ENCODE measurements at places on chromosomes 4 and X. TPM values are rescaled to one million over a fixed set of nuclear protein-coding genes. Genes with fewer than 3 reads are reported as not detected.
A peak's percentile ranks its signal among the peaks of the same experiment; 100 is the strongest.

RBM46 gene
- 0.08 TPM for polyA plus RNA-seq

NUDT11 gene
- polyA plus RNA-seq = 15.6 TPM

XKRX gene
- 0.23 TPM for polyA plus RNA-seq

G6PD gene
- polyA plus RNA-seq = 37.7 TPM

IL9R gene
- polyA plus RNA-seq = 0.10 TPM

ASB11 gene
- polyA plus RNA-seq = not detected

PABPC4L gene
- 11.9 TPM for polyA plus RNA-seq

INTU gene
- polyA plus RNA-seq = 25.3 TPM

OPN1LW gene
- not detected for polyA plus RNA-seq

FAM200B gene
- polyA plus RNA-seq = 71.6 TPM

XG gene
- 0.16 TPM for polyA plus RNA-seq

RADX gene
- polyA plus RNA-seq = 5.1 TPM

GAGE2A gene
- polyA plus RNA-seq = not detected

TCEAL2 gene
- polyA plus RNA-seq = 26.0 TPM

DNA sequence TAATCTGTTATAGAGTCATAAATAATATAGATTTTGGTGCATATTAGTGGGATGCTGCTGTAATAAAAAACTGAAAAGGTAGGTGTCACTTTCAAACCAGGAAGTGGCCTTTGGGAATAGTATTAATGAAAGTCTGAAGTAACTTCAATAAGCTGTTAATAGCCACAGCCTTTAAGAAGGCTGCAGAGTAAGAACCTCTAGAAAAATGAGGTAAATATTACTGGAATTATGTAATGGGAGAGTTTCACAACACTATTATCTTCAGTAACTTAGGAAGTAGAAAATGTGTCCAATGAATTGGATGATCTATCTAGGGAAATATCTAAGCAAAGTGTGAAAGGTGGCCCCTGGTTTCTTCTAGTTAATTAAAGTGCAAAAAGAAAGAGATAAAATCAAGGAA lies 104.7 kb downstream of the NCAPG start:
- DNase-seq = no peak

DNA sequence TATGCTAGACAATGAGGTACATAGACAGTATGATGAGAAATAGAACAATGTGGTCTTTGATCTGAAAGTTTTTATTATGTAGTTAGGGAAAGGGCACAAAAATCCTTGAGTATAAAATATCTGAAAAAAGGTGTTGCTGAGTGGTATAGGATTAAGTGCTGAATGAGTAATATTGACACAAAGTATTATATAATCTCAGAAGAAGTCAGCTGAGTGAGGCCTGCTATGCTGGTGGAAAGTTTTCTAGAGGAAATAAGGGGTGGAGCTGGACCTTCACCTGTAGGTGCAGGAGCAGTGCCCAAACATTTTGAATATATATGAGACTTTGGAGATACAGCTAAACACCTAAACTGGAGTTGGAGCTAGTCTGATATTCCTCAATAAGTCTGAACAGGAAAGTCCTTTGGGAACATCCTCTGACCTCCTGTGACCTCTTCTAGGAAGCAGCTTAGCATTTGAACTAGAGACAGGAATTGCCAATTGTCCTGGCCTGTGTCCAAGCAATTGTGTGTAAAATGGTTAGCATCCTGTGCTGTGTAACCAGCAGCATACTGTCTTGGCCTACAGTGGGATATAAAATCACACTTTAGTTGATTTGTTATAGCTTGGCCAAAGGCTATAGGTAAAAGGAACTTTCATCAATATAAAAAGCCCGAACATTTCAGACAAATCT lies 285.3 kb downstream of the ANKRD50 start:
- no peak for DNase-seq

DNA sequence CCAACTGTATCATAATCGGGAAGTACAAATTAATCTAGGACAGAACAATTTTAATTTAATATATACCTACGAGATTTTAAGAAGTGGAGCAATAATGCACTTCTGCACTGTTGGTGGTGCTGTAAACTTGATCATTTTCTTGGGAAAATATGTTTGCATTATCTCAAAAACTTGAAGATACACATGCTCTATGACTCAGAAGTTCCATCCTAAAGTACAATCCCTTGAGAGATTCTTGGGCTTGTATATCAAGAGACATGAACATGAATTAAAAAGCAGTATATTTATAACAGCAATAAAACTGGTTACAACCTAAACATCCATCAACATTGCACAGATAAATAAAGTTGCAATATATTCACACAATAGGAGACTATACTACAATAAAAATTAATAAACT lies 168.8 kb downstream of the CLCN4 start:
- DNase-seq = no peak

- DNase-seq = no peak
These were observed 91.2 kb upstream of the SOD3 start for GRCh38 chr4:24704149-24704548.

DNA sequence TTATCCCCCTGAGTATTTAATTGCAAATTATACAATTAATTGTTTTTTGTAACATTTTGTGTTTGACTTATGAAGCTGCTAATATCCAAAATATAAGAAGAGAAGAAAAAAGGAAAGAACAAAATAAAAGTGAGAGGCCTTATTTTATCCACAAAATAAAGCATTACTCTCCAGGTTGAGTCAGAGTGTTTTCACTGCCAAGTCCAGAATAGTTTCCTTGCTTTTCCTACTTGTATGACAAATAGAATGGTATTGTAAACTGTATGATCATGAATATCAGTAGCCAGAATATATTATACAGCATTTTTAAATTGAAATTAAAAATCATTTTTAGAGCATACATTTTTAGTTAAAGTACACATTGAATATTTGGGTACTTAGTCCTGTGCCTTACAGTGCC lies 237.8 kb downstream of the NDST4 start:
- DNase-seq = no peak

DNA sequence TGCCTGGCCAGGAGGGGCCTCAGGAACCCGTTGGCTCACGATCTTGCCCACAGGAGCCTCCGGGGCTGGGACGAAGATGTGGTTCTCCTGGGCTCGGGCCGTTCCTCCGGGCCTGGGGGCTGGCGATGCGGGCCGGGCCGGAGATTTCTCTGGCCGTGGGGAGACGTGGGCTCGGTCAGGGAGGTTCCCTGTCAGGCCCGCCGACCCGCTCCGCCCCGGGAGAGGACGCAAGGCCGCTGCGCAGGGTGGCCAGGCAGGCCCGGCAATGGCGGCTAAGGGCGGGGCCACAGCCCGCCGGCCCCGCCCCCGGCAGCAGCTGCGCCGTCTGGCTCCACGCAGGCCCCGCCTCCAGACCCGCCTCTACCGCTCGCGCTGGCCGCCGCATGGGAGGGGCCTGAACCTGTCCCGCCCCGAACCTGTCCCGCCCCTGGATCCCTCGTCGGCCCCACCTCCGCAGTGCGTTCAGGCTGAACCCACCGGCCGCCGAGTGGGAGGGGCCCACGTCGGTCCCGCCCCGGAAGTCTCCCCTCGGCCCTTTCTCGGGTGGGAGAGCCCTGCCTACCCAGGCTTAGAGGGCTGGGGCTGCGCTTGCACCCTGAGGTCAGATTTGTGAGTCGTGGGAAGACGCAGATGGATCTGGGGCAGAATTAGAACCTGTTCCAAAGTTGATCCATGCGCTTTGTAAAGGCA lies at the start of gene FAM3A:
Gene FAM3A, minus strand, starts transcription at position 267 of the 690 bp plus-strand sequence. CDS start 460 bp downstream, outside the sequence.
- DNase-seq = peak; percentile 36

GRCh38 chrX:84339507-84340364 lies 151.7 kb upstream of the RPS6KA6 start:
- DNase-seq = no peak

DNA sequence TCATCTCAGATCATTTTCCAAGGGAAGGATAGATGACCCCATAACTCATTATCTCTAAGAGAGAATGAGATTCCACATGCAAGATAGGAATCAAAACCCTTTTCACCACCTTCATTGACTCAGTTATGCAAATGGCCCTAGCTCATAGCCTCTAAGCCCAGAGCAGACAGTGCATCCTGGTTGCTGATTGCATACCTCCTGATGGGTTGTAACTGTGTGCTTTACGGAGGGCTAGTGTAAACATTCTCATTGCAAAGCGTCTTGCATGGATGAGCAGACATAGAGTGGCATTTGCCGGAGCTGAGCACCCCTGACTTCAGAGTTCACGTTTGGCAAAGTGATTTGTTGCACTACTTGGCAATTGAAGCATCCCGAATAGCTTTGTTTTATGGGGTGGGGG lies 151.0 kb downstream of the VCX3A start:
- no peak for DNase-seq

DNA sequence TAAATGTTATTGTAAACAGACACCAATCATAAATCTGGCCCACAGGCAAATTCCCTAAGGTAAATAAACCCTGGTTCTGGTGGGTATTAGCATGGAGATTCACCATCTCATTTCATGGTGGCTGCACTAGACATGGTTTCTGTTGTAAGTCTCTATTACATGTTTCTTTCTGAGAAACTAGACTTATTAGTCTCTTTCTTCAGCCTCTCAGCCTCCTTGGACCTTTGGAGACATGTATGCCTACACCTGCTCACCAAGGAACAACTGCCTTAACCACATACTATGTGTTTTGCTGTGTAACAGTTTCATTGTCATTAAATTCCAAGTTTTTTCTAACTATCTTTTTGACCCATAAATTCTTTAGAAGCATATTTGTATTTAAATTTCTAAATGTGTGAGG lies 13.1 kb downstream of the DDIT4L start:
- no peak for DNase-seq

- DNase-seq = no peak
These were observed 16.0 kb downstream of the XG start for GRCh38 chrX:2767631-2768455.

- DNase-seq = no peak
These were observed 26.0 kb downstream of the SMAD1 start for GRCh38 chr4:145507636-145508035.

- DNase-seq = no peak
These were observed 259.8 kb upstream of the CLNK start for GRCh38 chr4:10944321-10944720.

- DNase-seq = no peak
These were observed 30.5 kb upstream of the NEUROG2 start for GRCh38 chr4:112546476-112546875.

DNA sequence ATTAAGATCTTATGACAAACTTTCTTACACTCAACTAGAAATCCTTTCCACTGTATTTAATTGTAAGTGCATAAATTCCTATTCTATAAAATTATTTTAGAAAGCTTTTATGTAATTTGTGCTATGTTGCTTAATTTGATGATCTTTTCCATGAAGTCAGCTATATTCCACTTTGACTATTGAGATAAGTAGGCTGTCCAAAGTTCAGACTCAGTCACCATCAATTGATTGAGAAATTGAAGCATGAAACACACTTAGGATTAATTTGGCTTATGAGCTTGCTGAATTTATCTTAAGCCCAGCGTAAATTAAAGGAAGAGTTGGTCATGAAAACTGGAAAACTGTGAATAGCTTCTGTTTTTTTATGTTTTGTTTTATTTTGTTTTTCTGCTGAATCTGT lies 18.7 kb upstream of the UGT2B10 start:
- no peak for DNase-seq

- no peak for DNase-seq
These were observed 84.7 kb downstream of the SCD5 start for GRCh38 chr4:82713856-82714255.

GRCh38 chr4:8278009-8278395 lies 8.4 kb downstream of the HTRA3 start:
- no peak for DNase-seq

- DNase-seq = no peak
These were observed 27.7 kb upstream of the SFRP2 start for GRCh38 chr4:153816542-153816941.

- no peak for DNase-seq
These were observed 28.1 kb upstream of the SPON2 start for GRCh38 chr4:1200425-1201035.

- DNase-seq = no peak
These were observed 136.2 kb downstream of the SHROOM4 start for GRCh38 chrX:50677789-50678188.

GRCh38 chrX:154403192-154403591 lies 5.0 kb downstream of the RPL10 start:
- DNase-seq = no peak

DNA sequence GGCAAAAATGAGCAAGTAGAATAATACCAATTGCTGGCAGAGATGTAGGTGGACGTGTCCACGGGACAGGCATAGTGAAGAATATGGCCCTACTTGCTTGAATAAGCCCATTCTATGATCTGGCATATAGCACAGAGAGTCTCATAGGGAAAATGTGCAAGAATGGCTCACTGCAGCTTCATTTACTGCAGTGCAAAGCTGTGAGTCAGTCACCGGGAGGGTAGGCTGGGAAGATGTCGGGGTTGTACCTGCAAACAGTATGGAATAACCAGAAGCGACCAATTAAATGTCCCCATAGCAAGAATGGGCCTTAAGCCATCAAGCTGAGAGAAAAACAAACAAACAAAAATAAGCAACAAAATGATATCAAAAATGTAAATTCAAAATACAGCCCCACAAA lies 74.3 kb downstream of the DHX15 start:
- DNase-seq = no peak

- DNase-seq = peak; percentile 25
These were observed 709 bp upstream of the CLOCK start for GRCh38 chr4:55547466-55547770.

- DNase-seq = no peak
These were observed 6.1 kb downstream of the SPATA18 start for GRCh38 chr4:52057196-52057595.

DNA sequence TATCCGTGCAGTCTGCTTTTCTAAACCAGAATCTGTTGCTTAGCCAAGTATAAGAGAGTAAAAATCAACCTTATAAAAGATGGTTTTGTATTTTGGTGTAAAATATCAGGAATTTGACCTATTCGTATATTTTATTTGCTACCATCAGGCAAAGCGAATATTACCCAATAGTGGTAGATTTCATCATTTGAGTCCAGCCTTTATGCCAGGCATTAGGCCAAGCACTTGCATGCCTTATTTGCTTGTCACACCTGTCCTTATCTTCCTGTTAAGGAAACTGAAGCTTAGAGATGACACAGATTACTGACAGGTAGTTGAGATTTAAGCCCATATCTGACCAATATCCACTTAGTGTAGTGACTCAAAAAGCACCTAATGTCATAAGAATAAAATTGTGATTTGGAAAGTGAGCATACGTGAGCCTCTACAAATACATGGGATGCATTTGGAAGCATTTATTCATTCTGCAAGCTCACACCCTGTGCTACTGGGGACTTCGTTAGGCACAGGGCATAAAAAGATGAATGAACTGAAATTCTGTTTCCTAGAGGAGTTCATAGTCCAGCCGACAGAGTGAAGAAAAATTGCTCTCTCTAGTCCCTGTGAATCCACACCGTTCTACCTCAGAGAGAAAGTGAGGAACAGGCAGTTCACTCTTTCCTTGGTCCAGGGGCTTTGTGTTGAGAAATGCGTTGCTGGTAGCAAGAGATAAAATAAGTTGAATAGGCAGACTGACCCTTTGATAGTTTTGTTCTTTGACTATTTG lies 2.3 kb upstream of the RNF212 start:
- no peak for DNase-seq

- DNase-seq = no peak
These were observed 266.7 kb upstream of the CLNK start for GRCh38 chr4:10951306-10951705.

- no peak for DNase-seq
These were observed 233.9 kb downstream of the PTTG2 start for GRCh38 chr4:38194047-38194602.

- no peak for DNase-seq
These were observed 16.1 kb upstream of the SAT1 start for GRCh38 chrX:23766650-23767551.

DNA sequence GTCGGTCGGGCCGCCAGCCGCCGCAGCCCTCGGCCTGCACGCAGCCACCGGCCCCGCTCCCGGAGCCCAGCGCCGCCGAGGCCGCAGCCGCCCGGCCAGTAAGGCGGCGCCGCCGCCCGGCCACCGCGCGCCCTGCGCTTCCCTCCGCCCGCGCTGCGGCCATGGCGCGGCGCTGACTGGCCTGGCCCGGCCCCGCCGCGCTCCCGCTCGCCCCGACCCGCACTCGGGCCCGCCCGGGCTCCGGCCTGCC lies 213 bp downstream of the NFKB1 start:
- DNase-seq = no peak
